ENCODE measurements at places on chromosomes 3 and 15. TPM values are rescaled to one million over a fixed set of nuclear protein-coding genes. Genes with fewer than 3 reads are reported as not detected.

- no peak for DNase-seq
These were observed 36.0 kb downstream of the THBS1 start for GRCh38 chr15:39616731-39617455.

DNA sequence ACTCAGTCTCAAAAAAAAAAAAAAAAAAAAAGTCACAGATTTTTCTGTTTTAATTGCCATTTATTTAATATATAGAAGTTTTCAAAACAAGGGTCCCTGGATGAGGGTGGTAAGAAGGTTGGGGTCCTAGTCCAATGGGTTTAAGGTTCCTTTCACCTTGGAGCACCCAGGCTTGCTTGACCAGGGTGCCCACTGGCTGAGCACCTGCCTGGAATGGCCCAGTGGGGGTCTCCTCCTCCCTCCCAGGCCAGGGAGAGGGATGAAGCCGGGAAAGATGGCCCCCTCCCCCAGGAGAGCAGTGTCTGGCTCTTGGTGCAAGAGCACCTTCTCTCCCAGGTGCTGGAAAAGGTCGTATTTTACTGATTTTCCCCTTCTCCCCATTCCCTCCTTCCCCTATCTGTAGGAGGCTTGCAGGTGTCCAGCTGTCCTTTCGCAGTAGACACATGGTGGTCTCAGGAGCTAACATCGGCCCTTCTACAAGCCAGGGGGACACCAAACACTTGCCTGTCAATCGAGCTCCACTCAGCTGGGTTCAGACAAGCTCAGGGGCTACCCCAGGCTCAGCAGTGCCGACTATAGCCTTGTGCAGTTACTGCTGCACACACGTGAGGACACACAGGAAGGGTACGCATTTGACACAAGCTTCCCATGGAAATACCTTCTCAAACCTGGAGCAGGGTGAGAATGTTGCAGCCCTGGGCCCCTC, 112.3 kb upstream of the KLF13 start:
- no peak for DNase-seq

- DNase-seq: no peak
These were observed 182.6 kb upstream of the ROPN1 start for GRCh38 chr3:124174476-124174875.

Gene FAM81A
- total RNA-seq: 1.9 TPM

DNA sequence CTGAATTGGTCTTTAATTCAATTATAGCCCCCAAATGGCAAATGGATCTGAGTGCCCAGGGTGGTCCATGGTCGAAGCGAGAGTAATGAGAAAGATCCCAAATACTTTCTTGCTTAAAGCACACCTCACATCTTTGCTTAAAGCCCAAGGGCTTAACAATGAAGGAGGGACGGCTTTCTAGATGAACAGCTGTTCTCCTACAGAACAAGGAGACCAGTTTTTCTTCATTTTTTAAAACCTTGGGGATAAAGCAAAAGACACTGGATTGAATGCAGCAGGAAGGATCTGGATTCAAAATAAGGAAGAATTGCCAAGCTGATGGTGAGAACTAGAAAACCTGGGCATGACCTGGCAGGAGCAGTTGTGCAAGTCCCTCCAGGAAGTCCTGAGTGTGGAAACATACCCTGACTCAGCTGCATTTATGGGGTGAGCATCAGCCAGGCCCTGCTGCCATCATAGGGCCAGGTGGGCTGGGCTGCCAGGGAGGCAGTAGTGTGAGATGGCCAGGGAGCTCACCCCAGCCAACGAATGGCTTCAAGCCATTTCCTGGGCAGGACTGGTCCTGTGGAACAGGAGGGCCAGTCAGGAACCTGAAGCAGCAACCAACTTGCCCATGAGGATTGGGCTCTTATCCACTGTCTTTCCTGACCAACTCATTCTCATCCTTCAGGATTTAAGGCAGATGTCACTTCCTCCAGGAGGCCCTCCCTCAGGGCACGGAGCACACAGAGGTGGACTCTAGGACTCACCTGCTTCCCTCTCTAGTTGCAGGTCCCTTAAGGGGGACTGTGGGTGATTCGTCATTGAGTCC, 18.4 kb upstream of the RHCG start:
- no peak for DNase-seq

Gene CAV3
- not detected for total RNA-seq

Gene EFCC1
- total RNA-seq: 4.9 TPM

DNA sequence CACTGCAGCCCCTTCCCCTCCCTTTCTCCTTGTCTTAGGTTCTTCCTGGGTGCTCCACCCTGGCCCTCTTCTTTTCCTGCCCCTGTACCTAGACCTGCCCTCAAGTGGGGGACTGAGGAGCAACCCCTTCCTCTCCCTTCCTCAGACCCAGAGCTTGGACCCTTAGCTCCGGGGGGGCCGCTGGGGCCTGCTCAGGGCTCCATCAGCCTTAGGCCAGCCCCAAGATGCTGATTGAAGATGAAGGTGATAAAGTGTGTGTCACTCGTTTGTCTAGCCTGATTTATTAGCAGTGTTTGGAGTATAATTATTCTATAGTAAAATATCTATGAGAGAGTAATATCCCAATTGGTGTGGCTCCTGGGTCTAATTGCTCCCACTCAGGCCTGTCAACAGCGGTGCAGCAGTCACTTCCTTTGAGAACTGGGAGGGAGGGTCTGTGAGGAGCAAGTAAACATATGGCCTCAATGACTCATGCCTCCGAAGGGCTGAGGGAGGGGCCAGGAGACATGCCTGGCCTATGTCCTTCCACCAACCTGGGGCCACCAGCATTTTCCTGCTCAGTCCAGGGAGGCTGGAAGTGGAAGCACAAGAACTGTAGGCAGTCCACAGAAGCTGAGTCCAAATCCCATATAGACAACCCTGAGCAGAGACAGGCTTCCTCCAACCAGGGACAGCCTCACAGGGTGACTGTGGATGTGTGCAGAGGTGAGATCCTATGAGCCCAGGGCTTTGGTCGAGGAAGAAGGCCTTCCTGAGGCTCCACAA, 123.2 kb downstream of the DNAJB8 start:
- peak; percentile 31 for DNase-seq

GRCh38 chr3:52889901-52890300, 7.4 kb downstream of the STIMATE start:
- DNase-seq: no peak

DNA sequence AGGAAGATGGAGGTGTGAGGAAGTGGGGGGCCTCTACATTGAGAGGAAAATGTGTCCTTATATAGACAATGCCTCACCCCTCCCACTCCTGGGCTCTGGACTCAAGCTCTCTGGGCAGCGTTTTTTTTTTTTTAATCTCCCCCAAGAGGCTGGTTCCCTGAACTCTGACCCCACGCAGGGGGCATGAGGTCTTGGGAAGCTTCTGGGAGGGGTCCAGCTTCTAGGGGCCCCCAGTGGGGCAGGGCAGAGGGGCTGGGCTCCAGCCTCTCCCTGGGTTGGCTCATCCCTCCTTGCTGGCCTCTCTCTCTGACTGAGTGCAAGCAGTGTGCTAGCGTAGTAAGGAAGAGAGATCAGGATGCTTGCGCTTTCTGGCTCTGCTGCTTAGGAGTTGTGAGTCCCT, 101.4 kb upstream of the HACD2 start:
- DNase-seq: no peak

DNA sequence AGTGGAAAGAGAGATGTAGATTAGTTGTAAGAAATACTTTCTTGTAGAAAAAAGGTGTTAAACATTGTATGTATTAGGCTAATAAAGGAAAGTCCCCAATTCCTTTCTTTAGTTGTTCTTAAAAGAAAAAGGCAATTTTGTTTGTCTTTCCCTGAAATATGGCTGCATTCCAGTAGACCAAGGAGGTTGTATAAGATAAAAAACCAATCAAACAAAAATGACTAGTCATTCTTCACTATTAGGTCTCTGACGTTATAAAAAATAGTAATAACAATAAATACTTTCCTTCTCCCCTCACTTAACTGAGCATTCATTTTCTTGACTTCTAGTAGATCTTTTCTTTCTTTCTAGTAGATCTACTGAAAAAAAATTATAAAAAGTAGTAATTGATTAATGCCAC, 8.6 kb upstream of the PPM1L start:
- DNase-seq: no peak

Gene WDR72
- total RNA-seq: 0.73 TPM

DNA sequence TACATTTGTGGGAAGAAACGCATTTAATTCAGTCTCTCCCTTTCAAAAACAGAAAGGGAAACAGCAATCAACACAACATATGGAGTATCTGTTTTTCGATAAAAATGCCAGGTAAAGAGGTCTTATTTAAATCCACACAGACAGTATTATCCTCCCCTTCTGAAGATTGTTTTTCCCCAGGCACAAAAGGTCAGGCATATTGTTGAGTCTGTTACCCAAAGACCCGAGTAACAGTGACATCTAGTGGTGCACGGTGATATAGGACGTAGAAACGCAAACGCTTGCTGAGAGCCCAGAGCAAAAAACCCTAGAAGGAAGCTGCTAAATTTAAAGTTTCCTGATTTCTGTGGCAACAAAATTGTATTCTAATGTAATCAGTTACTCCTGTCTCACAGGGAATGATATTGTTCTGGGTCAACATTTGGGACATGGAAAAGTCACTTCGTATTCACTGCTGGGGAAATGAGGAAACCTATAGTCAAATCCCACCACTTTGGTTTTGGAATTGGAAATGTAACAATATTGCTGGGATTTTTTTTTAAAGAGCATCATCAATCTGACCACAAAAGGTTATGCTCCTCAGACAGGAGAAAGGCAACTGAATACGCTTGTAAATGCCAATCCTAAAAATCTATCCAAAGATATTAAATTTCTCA, 312.7 kb upstream of the CCDC54 start:
- DNase-seq: no peak

- no peak for DNase-seq
These were observed 77.5 kb upstream of the IL12A start for GRCh38 chr3:159910991-159911663.

GRCh38 chr3:35739964-35740527, 100.7 kb downstream of the ARPP21 start:
- no peak for DNase-seq

DNA sequence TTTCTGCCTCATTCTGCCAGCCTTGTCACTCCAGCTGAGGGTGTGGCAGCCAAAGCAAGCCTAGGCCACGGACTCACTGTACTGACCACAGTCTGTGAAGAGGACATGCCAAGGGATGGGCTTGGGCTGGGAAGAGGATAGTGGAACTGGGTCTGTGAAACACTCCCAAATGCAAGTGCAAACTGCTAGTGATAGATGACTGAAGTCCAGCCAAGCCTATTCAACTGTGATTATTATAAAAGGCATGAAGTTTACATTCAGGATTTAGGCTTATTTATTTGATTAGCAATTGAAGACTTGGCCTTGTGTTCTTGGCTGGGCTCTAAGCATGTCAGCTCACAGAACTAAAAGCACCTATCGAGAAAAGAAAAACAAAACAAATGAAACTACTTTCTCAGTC, 84.9 kb upstream of the UBE2E1 start:
- DNase-seq: no peak

DNA sequence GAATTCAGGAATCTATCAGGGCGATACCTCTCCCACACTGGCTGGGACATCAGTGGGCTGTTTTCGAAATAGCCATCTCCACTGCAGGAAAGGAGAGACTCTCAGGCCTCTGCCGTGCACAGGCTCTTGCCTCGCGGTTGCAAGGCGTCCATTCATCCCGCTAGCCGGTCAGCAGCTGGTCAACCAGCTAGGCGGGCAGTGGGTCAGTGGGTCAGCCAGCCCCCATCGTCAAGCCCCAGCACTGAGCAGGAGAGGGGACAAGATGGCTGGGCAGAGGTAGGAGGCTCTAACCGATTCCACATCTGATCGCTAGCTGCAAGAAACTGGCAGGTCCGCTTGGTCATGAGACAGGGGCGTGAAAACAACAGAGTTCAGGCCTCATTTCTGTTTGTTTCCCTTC, 45.1 kb downstream of the MUC4 start:
- no peak for DNase-seq

Gene CYP8B1
- not detected for total RNA-seq

Gene GOLGA8J
- 0.31 TPM for total RNA-seq

Gene SLCO2A1
- total RNA-seq: 180 TPM

DNA sequence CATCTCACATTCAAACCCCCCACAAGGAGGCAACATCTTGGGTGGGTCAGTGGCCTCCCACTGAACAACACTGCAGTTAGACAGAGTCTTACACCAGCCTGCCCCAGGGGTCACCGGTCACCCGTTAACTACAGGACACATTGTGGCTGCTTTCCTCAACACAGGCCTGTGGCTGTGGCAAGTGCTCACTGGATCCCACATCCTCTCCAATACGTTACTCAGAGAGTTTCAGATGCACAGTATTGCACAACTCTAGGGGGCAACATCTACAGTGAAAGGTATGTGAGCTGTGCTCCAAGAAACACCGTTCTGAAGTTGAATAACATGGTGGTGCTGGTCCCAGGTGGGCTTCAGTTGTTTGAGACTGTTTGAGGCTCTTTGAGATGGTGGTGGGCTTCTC, 41.0 kb downstream of the CTDSPL start:
- no peak for DNase-seq

DNA sequence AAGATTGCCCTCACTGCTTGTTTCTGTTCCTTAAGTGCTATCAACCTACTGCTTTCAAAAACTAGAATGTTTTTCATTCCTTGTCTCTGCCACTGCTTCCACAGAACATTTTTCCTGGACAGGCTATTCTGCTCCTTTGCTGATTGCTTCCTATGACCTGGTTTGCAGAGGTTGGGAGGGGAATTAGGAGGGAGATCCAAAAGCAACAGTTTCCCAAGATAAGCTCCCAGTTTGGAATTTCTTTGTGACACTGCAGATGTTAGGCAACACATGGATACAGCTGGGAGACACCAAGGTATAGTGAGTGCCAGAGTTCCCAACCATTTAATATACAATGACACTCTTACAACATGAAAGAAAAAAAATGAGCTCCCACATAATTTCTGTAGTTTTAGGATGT, 1036.5 kb downstream of the ROBO2 start:
- DNase-seq: peak; percentile 7

GRCh38 chr3:45381168-45381852, 7.1 kb upstream of the LARS2 start:
- no peak for DNase-seq

GRCh38 chr3:183975981-183976662, 41.6 kb downstream of the ABCC5 start:
- DNase-seq: no peak

DNA sequence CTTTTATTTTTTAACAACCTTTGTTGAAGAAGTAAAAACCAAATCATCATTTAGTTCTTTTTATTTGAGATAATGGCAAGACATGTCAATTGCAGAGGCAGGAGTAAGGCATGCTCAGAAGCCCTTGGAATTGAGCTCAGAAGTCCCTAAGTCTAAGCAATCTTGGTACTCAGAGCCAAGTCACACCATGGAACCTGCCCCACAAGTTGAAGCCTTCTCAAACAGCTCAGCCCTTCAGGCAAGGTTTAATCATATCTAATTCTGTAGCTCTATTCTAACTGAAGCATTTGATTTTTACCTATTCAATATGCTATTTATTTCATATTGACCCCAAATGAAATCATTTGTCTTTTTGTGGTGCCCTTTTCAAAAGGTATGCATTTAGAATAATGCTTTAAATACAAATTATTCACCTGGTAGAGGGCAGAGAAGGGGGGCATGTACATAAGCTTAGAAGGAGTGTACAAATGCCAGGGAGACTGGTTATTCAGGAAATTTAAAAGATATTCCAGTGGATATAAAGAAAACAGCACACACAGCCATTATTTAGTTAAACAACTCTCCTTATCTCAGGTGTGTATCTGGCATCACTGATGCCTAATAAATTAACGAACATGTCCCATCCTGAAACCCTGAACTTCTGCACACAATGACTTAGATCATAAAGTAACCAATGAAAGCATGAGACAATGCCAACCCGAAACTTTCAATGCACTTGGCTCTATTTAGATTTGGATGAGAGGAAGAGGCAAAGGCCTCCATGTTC, 26.2 kb upstream of the TOP2B start:
- DNase-seq: no peak

- DNase-seq: peak; percentile 80
These were observed 48.5 kb downstream of the CHCHD6 start for GRCh38 chr3:126752303-126753190.
